ENCODE measurements at places on chromosomes 12 and 14.
A peak's percentile ranks its signal among the peaks of the same experiment; 100 is the strongest.

DNA sequence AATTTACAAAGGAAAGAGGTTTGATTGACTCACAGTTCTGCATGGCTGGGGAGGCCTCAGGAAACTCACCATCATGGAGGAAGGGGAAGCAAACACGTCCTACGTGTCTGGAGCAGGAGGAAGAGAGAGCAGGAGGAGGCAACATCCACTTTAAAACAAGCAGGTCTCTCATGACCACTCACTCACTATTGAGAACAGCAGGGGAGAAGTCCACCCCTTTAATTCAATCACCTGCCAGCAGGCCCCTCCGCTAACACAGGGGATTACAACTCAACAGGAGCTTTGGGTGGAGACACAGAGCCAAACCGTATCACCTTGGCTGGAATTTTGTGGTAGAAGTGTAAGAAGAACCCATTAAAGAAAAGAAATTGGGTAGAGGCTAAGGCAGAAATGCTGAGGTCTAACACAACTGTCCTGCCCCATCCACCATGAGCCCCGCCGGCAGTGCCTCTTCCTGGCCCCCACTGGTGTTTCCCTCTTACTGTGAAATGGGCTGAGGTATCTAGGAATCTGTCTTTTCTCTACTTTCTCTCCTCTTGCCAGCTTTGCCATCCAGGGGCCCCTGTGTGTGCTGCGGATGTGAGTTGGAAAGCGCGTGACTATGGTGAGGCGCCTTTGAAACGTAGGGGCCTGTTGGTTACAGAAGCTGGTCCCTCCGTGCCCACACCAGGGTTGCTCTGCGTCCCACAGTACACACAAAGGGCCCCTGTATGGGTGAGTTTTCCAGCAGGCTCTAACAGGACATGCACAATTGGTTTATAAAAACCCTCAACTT is 108.0 kb upstream of the TMEM132D start:
- DNase-seq, result no peak

- no peak for DNase-seq
Measured at GRCh38 chr14:104359301-104359968, 220.1 kb upstream of the C14orf180 start.

GRCh38 chr14:24130717-24131548 is 474 bp downstream of the FITM1 start:
- no peak for DNase-seq

DNA sequence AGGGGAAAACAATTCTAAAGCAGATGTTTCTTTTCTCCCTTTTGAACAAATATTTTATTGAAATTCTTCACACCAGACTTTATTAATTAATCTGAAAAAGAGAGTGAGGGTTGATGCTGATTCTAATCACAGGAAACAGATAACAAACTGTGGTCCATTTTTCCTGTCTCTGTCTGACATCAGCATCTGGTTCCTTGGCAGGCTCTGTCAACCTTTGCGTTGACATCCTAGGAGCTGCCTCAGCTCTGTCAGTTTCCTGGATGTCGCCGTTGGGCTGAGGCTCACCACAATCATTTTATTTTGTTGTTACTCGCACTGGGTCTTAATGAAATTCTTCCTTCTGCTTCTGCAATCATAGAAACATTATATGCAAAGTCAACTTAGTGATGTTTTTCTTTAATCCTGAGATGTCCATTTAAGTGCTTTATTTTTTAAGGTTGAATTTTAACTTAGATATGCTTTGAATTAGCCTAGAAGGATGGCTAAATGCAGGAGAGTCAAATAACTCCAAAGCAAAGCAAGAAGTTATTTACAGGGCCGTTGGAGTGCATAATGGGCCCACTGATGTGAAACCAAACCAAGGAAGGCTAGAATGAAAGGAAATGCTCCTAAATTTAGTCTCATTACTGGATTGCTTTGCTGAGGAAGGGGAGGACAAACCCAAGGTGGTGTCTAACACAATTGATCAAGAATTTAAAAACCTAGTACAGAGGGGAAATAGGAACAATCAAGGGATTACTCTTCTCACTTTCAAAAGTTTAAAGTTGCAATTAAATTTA is 542.4 kb downstream of the FLRT2 start:
- DNase-seq, result no peak

GRCh38 chr12:131114271-131114670 is 160.6 kb downstream of the ADGRD1 start:
- no peak for DNase-seq

GRCh38 chr12:117367006-117367638 is 5.7 kb upstream of the NOS1 start:
- DNase-seq, result peak; percentile 58

GRCh38 chr12:54954801-54955200 is 29.8 kb downstream of the TESPA1 start:
- DNase-seq, result no peak

DNA sequence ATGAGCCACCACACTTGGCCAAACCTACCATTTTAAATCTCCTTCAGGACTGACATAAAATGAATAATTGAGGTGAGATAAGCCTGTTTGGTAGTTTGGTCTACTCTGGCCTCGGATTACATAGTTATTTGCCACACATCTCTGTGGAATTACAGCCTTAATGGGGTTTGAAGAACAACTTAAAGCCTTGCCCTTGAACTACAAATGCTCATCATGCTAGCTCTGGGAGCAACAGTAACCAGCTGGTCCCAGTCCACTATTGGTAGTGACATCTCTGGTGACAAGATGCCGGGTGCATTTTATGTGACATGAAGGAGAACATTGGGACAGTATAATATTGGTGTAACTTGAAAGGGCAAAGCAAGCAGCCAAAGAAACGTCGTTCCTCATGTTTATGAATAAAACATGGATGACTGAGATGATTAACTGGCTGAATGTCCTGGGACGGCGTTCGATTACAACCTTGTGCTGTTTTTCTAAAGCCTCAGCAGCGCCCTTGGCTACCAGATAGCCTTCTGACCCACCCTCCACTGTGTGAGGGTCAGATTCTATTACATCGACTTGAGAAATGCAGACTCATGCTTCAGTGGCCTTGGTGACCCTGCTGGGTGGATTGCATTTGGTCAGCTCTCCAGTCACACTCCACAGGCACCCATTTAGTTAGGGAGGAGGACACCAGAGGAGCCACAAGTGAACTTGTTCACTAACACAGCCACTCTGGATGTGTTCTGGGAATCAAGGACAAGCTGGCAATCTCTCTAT is 41.5 kb downstream of the BEST3 start:
- no peak for DNase-seq

DNA sequence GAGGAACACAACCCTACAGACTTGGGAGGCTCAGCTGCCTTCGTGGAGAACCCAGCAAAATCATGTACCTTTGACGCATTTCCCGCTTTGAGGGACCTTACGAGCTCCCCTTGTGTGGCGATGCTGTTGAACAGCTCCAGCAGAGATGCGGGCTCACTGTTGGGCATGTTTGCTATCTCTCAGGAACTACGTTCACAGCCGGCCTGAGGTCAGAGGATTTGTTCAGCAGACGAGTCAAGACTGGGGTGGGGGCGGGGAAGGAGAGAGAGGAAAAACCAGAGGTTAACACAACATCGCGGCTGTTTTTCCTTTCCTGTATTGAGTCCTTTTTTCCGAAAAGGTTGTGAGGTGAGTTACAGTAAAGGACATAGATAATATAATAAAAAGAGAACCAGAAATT is 45.9 kb downstream of the SLC25A47 start:
- no peak for DNase-seq

GRCh38 chr14:63431466-63431865 is 111.7 kb downstream of the PPP2R5E start:
- no peak for DNase-seq

DNA sequence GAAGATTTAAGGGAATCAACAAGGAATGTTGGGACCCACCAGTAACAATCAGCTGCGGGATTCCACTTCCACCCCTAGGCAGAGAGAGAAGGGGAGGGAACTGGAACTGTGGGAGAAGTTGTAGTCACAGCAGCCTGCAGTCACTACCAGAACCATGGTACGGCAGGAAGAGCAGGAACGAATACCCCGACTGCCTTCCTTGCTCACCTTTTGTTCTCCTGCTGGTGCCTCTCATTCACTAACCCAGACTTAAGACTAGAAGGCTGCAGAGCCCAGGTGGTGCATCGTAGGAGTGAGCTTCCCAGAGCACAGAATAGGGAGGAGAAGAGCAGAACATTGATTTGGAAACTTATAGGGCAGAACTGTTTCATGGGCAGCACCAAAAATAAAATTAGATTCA is 154.2 kb downstream of the DYRK2 start:
- no peak for DNase-seq

GRCh38 chr12:119649202-119649808 is 18.6 kb upstream of the PRKAB1 start:
- peak; percentile 30 for DNase-seq

GRCh38 chr12:58889557-58889956 is 30.7 kb downstream of the LRIG3 start:
- DNase-seq, result no peak

Measured in SW 1271 (cell line).